ENCODE measurements at places on chromosomes 4 and X.

DNA sequence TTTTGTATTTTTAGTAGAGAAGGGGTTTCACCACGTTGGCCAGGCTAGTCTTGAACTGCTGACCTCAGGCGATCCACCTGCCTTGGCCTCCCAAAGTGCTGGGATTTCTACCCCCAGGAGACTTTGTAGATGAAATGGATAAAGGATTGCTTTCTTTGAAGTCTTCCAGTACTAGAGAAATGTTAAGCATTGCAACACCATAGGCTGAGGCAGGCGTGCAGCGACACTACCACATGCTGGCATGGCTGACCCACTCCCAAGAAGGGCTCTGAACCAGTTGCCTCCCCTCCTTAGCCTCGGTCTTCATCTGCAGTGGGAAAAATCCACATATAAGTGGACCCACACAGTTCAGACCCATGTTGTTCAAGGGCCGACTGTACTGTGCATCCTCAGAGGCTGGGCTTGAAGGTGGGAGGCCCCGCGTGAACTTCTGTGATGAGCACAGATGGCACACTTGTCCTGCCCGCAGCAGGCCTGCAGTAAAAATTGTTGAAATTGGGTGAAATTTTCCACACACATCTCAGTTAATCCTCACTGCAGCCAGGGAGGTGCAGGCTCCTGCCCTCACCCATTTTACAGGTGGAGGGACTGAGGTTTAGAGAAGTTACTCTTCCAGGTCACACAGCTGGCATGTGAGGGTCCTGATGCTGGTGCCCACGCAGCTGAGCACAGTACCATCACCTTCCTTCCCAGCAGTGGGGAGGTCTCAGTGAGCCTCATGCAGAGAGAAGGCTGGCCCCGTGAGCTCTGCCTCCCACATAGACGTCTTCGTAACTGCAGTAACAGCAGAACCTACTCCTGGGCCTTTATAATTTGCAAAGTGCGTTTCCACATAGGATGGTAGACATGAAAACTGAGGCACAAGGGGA lies 35.5 kb downstream of the HTRA3 start:
- DNase-seq = no peak

GRCh38 chr4:3644849-3645627 lies 112.8 kb upstream of the LRPAP1 start:
- peak; percentile 42 for DNase-seq

DNA sequence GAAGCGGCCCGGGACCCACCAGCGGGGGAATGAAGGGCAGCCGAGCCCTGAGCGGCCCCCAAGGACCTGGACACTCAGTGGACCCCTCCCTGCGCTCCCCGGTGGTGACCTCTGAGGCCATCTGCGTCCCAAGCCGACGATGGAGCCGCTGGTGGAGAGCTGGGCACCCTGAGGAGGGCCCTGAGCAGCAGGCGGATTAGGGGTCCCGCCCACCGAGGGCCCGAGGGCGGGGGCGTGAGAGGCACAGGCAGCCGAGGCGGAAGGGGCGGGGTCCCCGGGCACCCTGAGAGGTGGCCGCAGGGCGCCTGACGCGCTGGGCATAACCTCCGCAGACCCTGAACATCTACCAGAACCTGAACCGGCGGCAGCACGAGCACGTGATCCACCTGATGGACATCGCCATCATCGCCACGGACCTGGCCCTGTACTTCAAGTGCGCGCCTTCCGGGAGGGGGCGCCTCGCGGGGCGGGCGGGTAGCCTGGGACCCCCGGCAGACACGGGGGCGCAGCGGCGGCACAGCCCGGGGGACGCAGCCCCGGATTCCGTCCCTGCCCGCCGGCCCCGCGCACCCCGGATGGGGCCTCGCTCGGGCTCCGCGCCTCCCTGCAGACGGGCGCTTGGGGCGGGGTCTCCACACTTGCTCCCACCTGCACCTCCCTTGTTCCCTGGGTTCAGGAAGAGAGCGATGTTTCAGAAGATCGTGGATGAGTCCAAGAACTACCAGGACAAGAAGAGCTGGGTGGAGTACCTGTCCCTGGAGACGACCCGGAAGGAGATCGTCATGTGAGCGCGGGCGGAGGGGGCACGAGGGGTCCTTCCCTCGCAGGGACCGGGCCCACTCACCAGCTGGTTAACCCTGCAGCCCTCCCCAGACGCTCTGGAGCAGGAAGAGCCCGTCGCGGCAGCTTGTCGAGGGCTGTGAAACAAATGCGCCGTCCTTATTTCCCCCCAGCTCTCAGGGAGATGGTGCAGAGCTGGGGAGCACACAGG lies 10.3 kb downstream of the ATP5ME start:
- no peak for DNase-seq

DNA sequence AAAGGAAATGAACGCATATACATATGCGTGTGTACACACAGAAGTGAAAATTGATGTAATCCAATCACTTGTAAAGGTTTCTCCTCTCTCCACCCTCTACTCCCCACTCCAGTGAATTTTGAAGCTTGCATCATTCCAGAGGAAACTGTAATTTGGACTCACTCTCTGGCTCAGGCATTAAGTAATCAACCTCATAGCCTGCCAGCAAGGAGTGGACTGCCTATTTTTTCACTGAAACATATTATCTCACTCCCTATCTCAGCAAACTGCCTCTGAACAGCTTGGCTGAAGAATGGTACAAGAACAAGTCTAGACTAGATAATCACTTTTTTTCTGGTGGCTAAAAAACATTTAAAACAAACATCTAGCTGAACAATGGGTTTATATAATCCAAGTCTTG lies 124.2 kb downstream of the C4orf51 start:
- DNase-seq = peak; percentile 90

DNA sequence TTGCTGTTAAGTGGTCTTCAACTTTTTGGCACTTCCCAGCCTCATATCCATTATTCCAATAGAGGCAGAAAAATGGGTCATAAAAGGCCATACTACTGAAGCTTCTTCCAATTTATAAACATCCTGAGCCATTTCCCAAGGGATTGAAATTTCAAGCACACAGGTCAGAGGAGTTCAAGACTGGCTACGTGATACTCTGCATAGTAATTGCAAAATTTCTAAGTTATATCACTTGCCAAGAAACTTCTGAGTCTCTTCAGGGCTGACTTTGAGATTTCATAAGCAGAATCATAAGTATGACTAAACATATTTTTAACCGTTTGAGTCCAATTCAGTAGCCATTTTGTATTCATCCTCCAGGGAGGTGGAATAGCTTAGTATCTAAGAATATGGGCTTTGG lies 75.6 kb upstream of the RXFP1 start:
- peak; percentile 57 for DNase-seq

- DNase-seq = no peak
Observed at GRCh38 chr4:90093526-90093925, 33.7 kb upstream of the CCSER1 start.

- peak; percentile 17 for DNase-seq
Observed at GRCh38 chr4:136725286-136726081, 806.8 kb downstream of the PCDH18 start.

DNA sequence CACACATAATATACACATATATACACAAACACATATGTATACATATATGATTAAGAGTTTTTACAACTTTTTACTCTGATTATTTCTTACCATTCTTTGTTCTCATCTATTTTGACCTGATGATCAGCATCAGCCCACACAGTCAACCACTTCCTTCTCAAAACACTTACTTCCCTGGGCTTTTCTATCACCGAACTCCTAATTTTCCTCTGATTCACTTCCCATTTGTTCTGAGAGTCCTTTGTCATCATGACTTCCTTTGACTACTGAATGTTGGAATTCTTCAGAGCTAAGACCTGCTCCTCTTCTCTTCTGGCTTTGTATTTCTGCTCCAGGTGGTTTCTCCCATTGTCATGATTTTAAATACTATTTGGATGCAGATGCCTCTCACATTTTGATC lies 209.5 kb upstream of the AFF2 start:
- no peak for DNase-seq

DNA sequence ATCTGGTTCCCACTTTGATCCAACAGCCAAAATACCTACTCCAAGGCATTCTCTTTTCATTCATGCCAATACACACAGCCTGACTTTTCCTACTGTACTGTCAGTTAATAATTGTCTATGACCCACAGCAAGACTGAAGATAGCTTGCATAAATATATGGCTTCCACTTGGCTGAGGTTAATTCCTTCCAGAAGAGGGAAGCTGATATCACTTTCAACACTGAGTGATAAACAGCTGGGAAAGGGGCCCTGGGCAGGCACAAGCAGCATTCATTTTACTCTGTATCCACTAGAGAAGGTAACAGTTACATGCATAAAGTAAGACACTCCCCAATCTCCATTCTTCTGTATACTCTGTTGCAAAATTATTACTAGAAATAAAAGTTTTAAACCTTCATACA lies 200.2 kb upstream of the UGT8 start:
- DNase-seq = no peak

GRCh38 chr4:17812125-17812524 lies 1.3 kb downstream of the NCAPG start:
- no peak for DNase-seq

DNA sequence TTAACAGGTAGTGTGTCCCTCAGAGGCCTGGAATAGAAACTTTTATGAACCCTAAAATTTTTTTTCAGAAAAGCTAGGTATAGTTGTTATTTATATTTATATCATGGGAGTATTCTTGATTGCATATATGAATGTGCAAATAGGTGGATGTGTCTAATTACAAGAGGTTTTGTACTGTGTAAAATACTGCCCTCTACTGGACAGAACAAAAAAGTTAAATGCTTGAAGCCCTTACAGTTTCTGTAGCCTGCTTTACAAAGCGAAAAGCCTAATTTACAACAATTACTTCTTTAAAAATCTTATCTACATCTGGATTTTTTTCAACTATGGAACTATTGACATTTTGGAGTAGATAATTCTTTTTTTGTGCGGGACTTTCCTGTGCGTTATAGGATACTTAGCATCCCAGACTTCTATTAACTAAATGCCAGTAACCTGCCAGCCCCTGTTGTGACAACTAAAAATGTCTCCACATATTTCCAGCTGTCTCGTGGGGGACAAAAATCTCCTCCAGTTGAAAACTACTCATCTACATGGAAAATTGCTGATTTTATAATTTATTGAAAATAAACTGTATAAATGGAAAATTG lies 35.1 kb downstream of the ENPEP start:
- DNase-seq = peak; percentile 56

DNA sequence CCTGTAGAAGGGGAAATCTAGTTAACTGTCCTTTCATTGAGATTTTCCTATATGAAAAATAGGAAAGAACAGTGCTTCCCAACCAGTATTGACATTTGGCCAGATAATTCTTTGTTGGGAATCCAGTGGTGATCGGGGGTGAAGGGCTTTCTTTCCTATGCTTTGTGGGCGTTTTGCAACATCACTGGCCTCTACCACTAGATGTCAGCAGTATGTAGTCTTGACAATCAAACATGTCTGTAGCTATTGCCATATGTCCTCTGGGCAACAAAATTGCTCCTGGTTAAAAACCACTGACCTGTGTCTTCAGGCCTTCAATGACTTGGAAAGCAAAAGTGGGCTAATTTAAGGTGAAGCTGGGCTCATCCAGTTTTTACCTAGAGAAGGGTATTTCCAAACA lies 658.5 kb downstream of the DACH2 start:
- no peak for DNase-seq

DNA sequence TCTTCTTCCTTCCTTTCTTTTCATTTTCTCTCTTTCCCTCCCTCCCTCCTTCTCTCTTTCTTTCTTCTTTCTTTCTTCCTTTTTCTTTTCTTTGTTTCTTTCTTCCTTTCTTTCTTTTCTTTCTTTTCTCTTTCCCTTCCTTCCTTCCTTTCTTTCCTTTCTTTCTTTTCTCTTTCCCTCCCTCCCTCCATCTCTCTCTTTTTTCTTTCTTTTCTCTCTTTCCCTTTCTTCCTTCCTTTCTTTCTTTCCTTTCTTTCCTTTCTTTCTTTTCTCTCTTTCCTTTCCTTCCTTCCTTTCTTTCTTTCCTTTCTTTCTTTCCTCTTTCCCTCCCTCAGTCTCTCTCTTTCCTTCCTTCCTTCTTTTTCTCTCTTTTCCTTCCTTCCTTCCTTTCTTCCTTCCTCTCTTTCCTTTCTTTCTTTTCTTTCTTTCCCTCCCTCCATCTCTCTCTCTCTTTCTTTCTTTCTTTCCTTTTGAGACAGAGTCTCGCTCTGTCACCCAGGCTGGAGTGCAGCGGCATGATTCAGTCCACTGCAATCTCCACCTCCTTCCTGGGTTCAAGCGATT lies 44.4 kb downstream of the CRLF2 start:
- no peak for DNase-seq

GRCh38 chr4:168585168-168586091 lies 88.6 kb downstream of the PALLD start:
- peak; percentile 82 for DNase-seq

GRCh38 chr4:61541459-61541858 lies 341.3 kb downstream of the ADGRL3 start:
- DNase-seq = no peak

GRCh38 chrX:71378732-71379131 lies 12.6 kb downstream of the TAF1 start:
- no peak for DNase-seq

GRCh38 chr4:25915353-25915705 lies 1.3 kb downstream of the SMIM20 start:
- DNase-seq = peak; percentile 40

DNA sequence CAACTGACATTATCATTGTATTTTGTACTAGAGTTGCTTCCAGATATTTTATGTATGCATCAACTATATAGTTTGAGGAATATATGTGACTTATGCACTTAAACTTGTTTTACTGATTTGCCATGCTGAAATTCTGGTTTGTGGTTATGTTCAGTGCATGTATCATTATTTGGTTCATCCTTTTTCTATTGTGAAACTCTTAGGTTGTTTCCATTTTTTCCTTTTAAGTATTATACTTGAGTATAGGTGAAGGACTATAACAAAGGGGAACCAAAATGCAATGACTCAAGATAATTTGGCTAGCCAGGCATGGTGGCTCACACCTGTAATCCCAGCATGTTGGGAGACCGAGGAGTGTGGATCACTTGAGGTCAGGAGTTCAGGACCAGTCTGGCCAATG lies 21.1 kb upstream of the EPGN start:
- no peak for DNase-seq

DNA sequence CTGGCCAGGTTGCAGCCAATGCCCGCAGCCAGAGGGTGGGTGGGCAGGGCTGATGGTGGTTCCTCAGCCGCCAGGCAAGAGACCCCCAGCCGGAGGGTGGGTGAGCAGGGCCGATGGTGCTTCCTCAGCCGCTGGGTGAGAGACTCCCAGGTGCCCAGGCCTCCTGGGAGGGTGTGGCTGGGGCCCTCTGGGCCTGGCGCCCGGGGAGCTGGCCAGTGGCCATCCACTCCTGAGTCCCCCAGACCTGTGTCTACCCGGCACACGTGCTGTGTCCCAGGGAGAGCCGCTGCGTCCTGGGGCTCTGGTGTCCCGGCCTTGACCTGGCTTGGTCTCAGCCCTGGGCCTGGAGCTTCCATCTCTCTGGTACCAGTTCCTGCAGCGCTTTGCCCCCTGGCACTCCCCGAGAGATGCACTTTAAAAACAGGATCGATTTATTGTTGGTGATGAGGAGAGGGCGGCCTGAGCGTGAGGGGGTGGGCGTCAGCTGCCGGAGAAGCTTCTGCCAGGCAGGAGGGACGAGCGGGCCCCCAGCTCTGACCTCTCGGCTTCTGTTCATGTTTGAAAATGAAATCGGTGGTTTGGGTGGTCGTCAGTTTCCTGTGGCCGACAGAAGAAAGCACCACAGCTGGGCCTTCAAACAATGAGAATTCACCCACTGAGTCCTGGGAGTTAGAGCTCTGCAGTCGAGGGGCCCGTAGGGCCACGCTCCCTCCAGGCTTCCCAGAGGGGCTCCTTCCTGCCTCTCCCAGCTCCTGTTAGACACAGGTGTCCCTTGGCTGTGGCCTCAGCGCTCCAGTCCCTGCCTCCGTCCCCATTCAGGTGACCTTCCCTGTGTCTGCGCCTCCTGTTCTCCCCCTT lies 6.5 kb downstream of the DOK7 start:
- no peak for DNase-seq

- peak; percentile 76 for DNase-seq
Observed at GRCh38 chr4:176499518-176499917, 179.8 kb downstream of the SPCS3 start.

GRCh38 chrX:134684956-134685355 lies 26.7 kb upstream of the PLAC1 start:
- DNase-seq = no peak
